Stimulated activated naive B cell treated with anti-CD40 and anti-IgM and Interleukin-4, amounts not matched to agents 10 μg/mL and 1 μg/mL and 100 μg/mL, for 72 hours (primary cell): ENCODE measurements at places on chromosomes 5 and 9.

DNA sequence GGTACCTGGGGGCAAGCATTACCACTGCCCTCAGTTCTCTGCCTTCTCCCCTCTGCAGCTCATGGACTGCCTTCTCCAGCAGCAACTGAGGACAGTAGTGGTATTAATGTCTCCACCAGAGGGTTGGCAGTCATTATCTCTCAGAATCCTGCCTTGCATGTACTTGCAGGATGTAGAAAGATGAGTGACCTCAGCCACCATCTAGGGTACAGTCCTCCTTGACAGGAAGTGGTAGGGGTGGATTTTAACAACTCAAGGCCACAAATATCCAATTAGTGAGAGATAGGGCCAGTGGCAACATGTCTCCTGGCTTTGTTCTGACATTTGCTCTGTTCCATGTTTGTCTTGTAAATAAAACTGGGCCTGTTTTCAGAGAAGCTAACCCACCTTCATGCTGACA is 47.2 kb downstream of the F2R start:
- no peak for DNase-seq

GRCh38 chr5:129541051-129541450 is 81.0 kb downstream of the ADAMTS19 start:
- no peak for DNase-seq

DNA sequence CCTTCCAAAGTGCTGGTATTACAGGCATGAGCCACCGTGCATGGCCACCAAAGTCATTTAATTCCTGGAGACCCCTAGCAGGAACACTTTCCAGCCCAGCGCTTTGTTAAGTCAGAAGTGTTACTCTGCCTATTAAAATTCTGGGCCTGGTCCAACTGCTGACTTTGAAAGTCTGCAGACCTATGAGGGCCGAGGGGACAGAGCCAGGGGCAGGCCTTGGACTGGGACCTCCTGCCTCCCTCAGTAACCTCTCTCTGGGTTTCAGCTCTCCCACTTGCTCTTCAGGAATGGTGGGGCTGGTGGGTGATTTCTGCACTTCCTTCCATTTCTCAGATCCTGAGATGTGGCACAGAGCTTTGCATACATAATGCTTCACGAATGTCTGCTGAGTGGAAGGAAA is 9.7 kb downstream of the C5orf52 start:
- no peak for DNase-seq

- no peak for DNase-seq
Measured at GRCh38 chr5:115934388-115934974, 27.8 kb upstream of the LVRN start.

GRCh38 chr5:958701-959571 is 49.7 kb upstream of the NKD2 start:
- DNase-seq, result no peak

- no peak for DNase-seq
Measured at GRCh38 chr5:121851643-121852574, at the start of gene FTMT. Gene FTMT (plus strand): TSS chr5:121851882. CDS start chr5:121851964, 82 bp downstream.

- peak; percentile 41 for DNase-seq
Measured at GRCh38 chr5:16784843-16785791, 151.0 kb downstream of the MYO10 start.

DNA sequence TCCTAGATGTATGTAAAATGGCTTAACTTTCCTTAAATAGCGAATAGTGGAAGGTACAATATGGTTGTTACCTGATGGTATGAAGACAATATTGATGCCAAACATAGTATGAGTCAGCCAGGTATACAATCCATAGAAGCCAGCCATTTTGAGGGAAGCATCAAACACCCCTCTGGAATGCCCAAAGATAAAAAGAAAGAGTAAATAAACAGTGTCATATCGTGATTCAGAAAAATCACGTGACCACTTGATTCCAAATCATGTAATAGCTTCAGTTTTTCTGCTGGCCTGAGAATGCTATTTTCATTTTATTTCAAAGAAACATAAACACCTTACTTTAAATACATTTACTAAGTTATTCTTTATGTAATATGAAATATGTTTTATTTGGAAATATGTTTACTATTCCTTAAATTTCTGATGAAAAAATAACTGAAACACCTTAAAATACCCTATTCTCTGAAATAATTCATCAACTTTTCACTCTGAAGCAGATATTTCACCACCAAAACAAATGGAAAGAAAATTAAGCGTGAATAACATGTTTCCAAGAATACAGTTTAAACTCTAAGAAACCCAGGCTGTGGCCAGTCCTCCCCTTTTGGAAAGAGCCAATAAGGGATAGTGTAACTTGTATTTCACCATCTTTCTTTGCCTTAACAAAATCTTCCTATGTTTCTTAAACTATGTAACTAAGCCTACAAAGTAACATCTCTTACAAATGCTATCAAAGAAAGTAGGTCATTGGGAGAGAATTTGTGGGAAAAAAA is 24.8 kb upstream of the CTNNAL1 start:
- no peak for DNase-seq

GRCh38 chr5:67983251-67984110 is 232.1 kb upstream of the PIK3R1 start:
- peak; percentile 2 for DNase-seq

GRCh38 chr5:149747833-149748366 is 17.8 kb downstream of the PPARGC1B start:
- no peak for DNase-seq

GRCh38 chr5:151318850-151319732 is 15.5 kb upstream of the SLC36A3 start:
- DNase-seq, result no peak

GRCh38 chr5:77898385-77898784 is 122.2 kb upstream of the TBCA start:
- DNase-seq, result no peak

DNA sequence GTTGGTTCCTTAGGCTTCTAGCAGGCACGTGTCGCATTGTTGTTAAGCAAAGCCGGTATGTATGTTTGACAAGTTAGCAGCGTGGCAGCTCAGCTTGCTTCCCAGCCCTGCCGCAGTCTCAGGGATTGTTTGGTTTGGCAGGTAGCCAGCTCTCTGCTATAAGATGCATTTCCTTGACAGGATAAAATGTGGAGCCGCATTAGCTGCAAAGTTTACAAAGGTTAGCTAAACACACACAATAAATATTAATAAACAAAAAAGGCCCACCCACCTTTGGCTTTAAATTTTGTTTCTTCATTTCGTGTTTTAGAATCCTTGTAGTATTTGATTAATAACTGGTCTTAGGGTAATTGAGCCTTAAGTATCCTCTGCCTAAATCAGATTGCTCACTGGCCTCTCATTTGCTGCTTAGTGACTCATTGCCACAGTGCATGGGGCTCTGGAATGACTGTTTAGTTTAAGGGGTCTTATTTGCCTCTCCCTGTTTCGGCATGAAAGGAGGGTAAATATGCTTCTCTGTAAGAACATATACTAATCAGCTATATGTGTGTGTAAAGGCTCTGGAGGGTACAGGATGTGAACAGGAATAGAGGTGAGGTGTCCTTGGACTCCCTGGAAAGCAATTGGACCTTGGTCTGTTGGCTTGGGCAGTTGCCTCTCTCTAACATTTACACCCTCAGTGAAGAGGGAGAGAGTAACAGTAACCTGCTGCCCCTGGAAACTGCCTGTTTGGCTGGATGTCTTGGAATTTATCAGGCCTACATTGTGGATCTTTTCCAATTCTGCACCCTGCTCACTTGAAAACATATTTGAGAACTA is 122.0 kb downstream of the GDNF start:
- DNase-seq, result no peak

GRCh38 chr5:92242170-92242569 is 859.1 kb upstream of the ARRDC3 start:
- DNase-seq, result no peak

DNA sequence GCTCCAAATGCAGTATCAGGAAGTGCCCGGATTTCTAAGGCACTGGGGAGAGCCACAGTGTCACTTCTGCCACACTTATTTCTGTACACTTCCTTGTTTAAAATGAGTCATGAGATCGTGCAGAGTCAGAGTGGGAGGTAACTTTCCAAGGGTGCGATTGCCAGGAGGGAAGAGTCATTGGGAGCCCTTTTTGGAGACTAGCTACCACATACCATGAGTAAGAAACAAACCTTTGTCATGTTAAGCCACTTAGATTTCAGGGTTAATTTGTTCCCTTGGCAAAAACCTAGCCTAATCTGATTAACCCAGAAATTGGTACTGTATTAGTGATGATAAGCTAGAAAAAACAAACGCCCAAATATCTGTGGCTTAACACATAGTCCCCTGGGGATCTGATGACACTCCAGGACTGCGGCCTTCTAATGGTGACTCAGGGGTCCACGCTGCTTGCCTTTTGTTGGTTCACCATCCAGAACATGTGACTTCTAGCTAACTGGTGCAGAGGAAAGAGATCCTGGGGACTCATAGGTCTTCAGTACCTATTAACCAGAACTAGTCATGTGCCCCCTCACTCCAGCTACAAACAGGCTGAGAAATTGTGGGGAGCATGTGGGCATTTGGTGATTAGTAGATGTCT is 48.6 kb upstream of the TLE1 start:
- no peak for DNase-seq
